ENCODE measurements at places on chromosomes 2 and 18.
A peak's percentile ranks its signal among the peaks of the same experiment; 100 is the strongest.

GRCh38 chr2:230226051-230226551, 565 bp downstream of the SP140 start:
- DNase-seq: no peak

GRCh38 chr2:20052861-20053281, 1.4 kb upstream of the LAPTM4A start:
- DNase-seq: peak; percentile 49

GRCh38 chr18:64416990-64417389, 268.1 kb upstream of the LINC00305 start:
- no peak for DNase-seq

DNA sequence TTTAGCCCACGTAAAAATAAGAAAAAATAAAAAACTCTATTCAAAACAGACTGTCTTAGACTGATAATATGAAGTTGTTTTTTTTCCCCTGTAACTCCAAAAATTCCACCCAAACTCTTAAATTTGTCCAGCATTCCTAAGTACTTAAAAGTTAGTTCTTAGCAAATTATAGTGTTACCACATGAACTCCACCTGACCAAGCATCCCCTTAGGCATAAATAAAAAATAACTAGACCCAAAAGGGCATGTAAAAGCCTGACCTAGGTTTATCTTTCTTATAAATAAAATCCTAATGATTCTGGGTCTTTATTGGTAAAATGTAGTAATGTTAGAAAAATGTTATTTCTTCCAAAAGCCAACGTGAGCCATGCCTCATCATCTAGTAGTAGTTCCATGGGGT, 54.3 kb downstream of the TTC21B start:
- no peak for DNase-seq

GRCh38 chr2:165427686-165428085, 41.8 kb upstream of the CSRNP3 start:
- no peak for DNase-seq

- no peak for DNase-seq
These were observed 60.8 kb downstream of the CEP192 start for GRCh38 chr18:13051950-13052349.

- DNase-seq: peak; percentile 12
These were observed 110.6 kb upstream of the PXDN start for GRCh38 chr2:1854729-1855547.

DNA sequence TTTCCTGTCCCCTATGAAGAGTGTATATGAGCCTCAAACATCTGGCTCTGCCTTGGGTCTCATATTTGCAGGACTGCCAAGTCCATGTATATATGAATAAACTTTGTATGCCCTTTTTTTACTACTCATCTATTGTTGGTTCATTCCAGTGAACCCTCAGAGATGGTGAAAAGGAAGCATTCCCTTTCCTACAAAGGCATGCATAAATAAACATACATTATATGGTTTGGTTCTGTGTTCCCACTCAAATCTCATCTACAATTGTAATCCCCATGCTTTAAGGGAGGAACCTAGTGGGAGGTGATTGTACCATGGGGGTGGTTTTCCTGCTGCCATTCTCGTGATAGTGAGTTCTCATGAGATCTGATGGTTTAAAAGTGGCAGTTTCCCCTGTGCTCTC, 534.2 kb downstream of the SPAG16 start:
- DNase-seq: no peak
